IgD-negative memory B cell (primary cell): ENCODE measurements at places on chromosomes 12 and 14. TPM values are rescaled to one million over a fixed set of nuclear protein-coding genes. Genes with fewer than 3 reads are reported as not detected.

SLCO1B1 gene
- not detected for polyA plus RNA-seq

SLC6A15 gene
- polyA plus RNA-seq = not detected

IL26 gene
- polyA plus RNA-seq = not detected

GPD1 gene
- not detected for polyA plus RNA-seq

ACYP1 gene
- 15.2 TPM for polyA plus RNA-seq

RFX4 gene
- not detected for polyA plus RNA-seq

ACSM4 gene
- not detected for polyA plus RNA-seq

NOVA1 gene
- not detected for polyA plus RNA-seq
